ENCODE measurements at places on chromosomes 4 and X.

DNA sequence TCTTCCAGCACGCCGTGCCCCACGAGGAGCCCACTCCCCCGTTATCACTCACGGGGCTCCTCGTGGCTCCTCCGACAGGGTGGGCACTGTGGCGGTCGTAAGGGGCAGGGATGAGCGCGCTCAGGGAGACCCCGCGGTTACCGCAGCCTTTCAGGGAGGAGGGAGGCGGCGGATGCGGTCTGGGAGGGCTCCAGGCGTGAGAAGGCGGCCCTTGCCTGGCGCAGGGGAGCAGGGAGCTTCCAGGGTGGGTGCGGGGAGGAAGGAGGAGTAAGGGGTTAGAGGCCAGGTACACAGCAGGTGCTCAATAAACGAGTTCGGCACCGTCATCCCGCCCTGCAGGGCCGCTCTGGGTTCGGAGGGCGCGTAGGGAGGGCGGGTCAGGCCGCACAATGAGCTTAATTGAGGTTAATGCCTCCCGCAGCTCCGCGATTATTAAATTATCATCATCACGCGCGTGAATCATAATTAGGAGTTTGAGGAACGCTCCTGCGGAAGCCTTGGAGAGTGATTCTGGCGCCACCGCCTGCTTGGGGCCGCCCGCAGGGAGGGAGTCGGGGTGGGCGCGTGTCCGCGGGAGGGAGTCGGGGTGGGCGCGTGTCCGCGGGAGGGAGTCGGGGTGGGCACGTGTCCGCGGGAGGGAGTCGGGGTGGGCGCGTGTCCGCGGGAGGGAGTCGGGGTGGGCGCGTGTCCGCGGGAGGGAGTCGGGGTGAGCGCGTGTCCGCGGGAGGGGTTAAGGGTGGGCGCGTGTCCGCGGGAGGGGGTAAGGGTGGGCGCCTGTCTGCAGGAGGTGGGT lies 7.6 kb upstream of the NKX1-1 start:
- DNase-seq = no peak

GRCh38 chrX:83469551-83469950 lies 38.5 kb upstream of the POU3F4 start:
- DNase-seq = no peak

DNA sequence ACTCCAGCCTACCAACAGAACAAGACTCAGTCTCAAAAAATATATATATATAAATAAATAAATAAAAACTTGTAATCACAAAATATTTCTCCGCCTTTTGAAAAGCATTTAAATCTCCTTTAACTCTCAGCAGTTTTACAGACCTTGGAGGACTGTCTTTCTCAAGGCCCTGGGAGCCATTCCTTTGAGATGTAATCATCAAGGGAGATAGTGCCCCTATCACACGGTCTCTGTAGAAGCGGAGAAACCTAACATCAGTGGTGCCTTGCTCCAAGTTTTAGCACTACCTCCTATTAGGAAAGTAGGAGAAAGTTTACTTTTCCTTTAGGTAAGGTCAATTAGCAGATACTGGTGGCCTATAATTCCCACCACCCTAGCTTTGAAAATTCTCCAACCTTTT lies 58.5 kb downstream of the ANTXR2 start:
- no peak for DNase-seq

GRCh38 chr4:40199179-40199670 lies 2.4 kb downstream of the RHOH start:
- DNase-seq = no peak

DNA sequence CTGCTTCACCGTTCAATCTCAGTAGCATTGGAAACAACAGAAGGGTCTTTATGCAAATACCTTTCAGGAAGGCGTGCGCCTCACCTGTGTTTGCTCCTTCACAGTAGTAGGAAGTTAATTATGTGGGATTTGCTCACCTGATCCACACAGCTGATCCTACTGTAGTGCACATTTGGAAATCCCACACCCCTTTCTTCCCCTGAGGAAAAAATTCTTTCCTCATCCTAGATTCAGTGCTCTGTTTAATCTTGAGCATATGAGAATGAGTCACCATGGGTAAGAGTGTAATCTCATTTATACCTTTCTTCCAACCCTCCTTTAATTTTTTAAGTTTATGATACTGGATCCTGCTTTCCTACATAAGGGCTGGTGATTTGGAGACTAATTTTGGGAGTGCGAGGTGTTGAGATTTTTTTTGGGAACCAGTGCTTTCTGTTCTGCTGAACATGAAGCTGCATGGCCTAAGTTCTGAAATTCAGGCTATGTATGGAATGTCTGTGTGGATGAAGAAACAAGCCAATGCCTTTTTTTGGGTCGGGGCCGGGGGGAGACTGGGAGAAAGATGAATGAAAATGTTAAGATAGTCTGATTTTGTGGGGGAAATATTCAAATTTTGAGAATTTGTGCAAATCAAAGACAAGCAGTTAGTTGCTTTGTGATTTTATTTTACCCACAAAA lies 19.0 kb downstream of the GAB1 start:
- DNase-seq = no peak

DNA sequence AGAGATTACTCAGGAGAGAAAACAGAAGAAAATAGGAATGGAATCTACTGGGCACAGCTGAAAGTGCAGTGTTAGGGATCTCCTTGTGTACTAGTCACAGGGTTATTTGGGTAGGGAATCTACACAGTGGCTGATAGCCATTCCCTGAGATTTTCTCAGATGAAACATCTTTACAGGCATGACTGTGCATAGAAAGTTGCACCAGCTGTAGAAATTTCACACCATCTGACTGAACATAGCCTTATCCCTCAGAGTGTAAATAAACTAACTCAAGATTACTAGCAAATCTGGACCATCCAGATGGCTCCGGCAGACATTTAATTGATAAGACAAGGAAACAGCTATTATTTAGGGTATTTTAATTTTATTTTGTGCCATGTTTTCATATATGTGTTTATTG lies 2053.5 kb upstream of the TENM3 start:
- no peak for DNase-seq

DNA sequence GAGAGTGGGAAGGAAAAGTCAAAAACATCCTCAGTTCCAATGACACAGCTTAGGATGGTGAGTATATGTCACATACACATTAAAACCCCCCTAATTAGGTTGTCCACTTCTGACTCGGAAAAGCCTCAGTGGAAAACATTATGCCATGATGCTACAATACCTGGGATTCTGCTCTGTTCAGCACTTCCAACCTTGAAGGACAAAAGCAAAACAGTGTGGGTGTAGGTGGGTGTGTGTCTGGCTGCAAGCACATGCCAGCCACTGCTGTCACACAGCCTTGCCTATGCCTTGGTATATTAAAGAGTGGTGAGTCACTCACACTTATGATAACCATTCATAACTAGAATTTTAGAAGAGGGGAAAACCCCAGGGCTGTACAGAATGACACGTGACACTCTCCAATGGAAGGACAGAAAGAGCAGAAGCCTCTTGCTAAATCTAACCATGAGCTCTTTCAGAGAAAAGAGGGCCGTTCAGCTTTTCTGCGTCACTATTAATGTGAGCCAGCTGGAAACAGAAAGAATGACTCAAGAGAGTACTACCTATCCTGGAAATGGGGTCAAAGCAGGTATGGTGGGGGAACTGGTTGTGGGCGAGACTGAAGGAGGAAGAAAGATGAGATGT lies 159.6 kb downstream of the TET2 start:
- DNase-seq = no peak

DNA sequence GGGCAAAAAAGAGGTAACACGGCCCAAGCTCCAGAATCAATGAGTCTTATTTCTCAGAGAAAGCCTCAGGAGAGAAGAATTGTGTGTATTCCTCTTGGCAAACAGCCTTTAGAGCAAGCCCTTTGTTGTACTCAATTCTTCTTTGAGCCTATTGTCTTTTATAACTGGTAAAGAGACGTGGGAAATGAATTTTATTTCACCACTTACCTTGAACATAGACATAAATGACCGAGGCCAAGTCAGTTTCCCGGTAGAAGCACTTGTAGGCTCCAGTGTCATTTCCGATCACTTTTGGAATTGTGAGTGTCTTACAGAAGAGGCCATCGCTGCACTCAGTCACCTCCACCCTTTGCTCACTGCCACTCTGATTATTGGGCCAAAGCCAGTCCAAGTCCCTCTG lies 7.0 kb downstream of the KDR start:
- no peak for DNase-seq

- no peak for DNase-seq
Observed at GRCh38 chrX:10945498-10945897, 165.6 kb upstream of the HCCS start.

DNA sequence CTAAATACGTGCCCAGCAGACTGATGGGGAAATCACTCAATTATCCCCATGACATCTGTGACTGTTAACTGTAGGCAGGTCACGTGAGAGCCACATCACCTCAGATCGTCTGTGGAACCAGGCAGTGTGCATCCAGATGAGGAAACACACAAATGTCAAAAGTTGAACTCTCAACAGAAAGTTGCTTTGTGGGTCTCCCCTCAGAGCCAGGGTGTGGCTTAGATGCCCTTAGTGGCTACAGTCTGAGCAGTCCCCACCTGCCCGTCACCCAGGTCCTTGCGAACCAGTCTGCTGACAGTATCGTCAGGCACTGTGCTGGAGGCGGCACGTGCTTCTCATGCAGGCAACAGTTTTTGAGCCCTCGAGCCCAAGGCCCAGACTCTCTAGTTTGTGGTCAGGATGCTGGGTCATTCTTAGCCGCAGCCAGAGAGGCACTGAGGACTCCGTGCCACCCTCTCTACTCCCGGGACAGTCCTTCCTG lies 10.8 kb downstream of the TMEM187 start:
- DNase-seq = no peak

- DNase-seq = no peak
Observed at GRCh38 chrX:128897621-128898020, 625.7 kb downstream of the SMARCA1 start.

GRCh38 chrX:67207912-67208311 lies 335.9 kb upstream of the AR start:
- DNase-seq = no peak
